ENCODE measurements at places on chromosomes 5 and 9.

GRCh38 chr9:110592044-110592830 lies 12.7 kb upstream of the SVEP1 start:
- DNase-seq, result no peak

DNA sequence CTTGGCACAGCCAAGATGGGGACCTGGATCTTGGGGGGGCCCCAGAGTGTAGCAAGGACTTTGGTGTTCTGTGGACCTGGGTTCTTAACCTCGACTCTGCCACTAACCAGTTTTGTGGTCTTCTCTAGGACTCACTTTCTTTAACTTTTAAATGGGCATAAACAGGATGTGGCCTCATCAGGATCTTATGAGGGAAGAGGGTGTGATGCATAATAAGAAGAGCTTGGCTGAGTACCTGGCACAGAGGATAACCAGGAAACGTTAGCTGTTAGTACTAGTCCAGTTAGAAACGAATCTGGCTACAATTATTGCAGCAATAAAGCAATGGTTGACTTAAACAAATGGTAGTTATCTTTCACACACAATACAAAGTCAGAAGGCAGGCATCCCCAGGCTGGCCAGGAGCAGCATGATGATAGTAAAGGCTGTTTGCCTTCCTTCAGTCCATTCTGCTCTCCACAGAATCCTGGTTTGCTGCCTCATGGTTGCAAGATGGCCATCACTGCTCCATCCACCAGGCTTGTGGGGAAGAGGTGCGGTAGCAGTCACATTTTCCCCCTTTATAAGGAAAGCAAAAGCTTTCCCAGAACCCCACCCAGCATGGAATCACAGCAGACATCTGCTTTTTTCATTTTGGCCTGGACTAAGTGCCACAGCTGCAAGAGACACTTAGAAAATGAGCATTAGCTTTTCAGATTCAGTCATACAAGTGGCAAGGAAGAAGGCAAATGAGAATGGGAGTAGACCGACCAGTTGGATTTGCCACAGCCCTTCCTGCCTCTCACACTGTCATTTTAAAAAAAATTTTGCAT lies 225.0 kb downstream of the AOPEP start:
- peak; percentile 23 for DNase-seq

DNA sequence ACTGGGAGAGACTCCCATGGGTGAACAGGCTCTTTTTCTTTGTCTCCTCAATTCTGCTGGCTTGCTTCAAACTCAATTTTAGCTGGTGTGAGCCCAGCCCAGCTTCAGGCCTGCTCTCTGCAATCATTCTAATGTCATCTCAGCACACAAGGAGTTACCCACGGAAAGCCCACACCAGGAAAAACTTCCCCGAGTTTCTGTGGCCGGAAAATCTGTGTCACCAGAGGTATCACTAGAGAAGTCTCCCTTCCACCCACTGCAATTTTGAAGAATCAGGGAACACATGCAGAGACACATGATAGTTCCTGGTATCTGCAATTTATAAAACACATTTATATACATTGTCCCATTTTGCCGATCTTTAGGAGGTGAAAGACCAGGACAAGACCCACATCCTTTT lies 13.5 kb upstream of the NDFIP1 start:
- no peak for DNase-seq

- no peak for DNase-seq
Observed at GRCh38 chr9:116868201-116868600, 181.1 kb downstream of the TRIM32 start.

- DNase-seq, result no peak
Observed at GRCh38 chr5:115772731-115773475, 43.6 kb downstream of the CDO1 start.

DNA sequence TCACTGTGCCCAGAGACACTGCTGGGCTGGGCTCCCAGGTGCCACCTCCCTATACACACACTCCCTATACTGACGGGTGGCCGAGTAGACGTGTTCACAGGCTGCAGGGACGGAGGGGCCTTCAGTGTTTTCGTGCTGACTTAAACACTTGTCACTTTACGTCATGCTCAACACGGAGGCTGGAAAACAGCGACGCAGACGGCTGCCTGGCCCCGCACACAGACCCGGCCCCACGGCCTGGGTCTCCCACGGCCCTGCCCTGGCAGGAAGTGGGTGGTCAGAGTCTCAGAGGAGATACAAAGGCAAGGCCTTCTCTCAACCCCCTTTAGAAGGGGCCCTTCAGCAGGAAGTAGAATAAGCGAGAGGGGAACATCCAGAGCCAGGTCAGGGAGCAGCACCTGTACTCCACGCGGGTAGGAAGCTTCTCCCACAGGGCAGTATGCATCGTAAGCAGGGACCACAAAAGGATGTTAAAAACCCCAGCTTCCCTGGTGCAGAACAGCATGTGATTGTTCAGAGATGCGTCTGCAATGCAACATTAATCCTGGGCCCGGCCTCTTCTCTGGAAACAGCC lies 11.9 kb upstream of the TBC1D9B start:
- DNase-seq, result no peak

GRCh38 chr5:97568382-97568781 lies 385.3 kb upstream of the RIOK2 start:
- no peak for DNase-seq

- DNase-seq, result no peak
Observed at GRCh38 chr9:31585158-31585557, 799.3 kb upstream of the ACO1 start.
